ENCODE measurements at places on chromosomes 2 and 18.

GRCh38 chr18:79506191-79507075, 110.7 kb downstream of the NFATC1 start:
- no peak for DNase-seq

- DNase-seq = no peak
Observed at GRCh38 chr2:240933048-240933965, 27.2 kb downstream of the CROCC2 start.

GRCh38 chr2:85709401-85709811, 15.2 kb downstream of the GNLY start:
- no peak for DNase-seq

GRCh38 chr18:45361125-45361851, 254.0 kb upstream of the SLC14A2 start:
- no peak for DNase-seq

- DNase-seq = no peak
Observed at GRCh38 chr18:54872681-54873080, 44.4 kb downstream of the RAB27B start.
